Left ventricle myocardium inferior (tissue), 1 donor: ENCODE measurements at places on chromosomes 7 and 10. TPM values are rescaled to one million over a fixed set of nuclear protein-coding genes. Genes with fewer than 3 reads are reported as not detected.

PAPSS2 gene
- 10.6 TPM for total RNA-seq

DNA sequence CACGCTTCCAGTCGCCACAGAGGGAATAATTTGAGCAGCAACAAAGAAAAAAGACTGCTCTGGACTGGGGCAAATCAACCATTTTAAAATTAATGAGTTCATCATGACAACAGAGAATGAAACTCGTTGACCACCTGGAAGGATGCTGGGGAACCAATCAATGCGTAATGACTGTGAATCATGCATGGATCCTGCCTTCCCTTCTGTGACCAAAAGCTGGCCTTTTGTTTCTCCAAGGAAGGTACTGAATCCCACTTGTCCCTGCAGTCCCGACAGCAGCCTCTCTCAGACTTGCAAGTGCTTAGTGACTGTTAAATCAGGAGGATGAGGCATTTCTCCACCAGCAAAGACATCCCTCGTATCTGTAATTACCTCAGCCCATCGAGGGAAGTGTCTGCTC is 68.0 kb upstream of the TNS3 start:
- H3K27me3 ChIP-seq, result no peaks in the 10 kb centered on the region
- peaks cover 13% of the 10 kb centered on the region for H3K4me1 ChIP-seq
- H3K27ac ChIP-seq, result no peak overlapping the region
- DNase-seq, result no peak
- H3K4me3 ChIP-seq, result no peak overlapping the region

- no peak for DNase-seq
- no peaks in the 10 kb centered on the region for H3K36me3 ChIP-seq
- peaks cover 69% of the 10 kb centered on the region for H3K27me3 ChIP-seq
- H3K4me1 ChIP-seq, result peaks cover 18% of the 10 kb centered on the region
These were observed 959 bp upstream of the ATRNL1 start for GRCh38 chr10:115092258-115092554.

RASA4B gene
- 5.7 TPM for total RNA-seq

GRCh38 chr7:16129431-16130110 is 291.8 kb downstream of the CRPPA start:
- H3K36me3 ChIP-seq, result no peaks in the 10 kb centered on the region
- no peak overlapping the region for H3K4me3 ChIP-seq
- peak overlapping the region; percentile 83 for H3K27ac ChIP-seq
- no peak for DNase-seq
- H3K4me1 ChIP-seq, result peaks cover 24% of the 10 kb centered on the region

DNA sequence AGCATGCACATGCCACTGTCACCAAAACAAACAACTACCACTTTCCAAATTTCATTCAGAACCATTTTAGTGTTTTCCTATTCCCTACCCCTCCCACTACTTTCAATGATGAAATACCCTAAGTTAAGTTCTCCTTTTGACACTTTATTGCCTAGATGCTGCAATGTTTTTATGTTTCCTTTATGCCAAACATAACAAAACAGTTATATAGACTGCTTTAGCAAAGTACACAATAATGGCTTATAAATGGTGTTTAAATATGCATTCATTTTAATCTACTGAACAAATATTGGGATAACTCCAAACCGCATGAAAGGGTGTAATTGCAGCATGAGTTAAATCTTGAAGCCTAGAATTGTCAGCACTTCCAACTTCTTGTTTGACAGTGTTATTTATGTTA is 69.2 kb downstream of the PHYHIPL start:
- no peak overlapping the region for H3K27ac ChIP-seq
- H3K36me3 ChIP-seq, result peaks cover 6% of the 10 kb centered on the region
- H3K4me1 ChIP-seq, result peaks cover 3% of the 10 kb centered on the region
- H3K27me3 ChIP-seq, result no peaks in the 10 kb centered on the region

DNA sequence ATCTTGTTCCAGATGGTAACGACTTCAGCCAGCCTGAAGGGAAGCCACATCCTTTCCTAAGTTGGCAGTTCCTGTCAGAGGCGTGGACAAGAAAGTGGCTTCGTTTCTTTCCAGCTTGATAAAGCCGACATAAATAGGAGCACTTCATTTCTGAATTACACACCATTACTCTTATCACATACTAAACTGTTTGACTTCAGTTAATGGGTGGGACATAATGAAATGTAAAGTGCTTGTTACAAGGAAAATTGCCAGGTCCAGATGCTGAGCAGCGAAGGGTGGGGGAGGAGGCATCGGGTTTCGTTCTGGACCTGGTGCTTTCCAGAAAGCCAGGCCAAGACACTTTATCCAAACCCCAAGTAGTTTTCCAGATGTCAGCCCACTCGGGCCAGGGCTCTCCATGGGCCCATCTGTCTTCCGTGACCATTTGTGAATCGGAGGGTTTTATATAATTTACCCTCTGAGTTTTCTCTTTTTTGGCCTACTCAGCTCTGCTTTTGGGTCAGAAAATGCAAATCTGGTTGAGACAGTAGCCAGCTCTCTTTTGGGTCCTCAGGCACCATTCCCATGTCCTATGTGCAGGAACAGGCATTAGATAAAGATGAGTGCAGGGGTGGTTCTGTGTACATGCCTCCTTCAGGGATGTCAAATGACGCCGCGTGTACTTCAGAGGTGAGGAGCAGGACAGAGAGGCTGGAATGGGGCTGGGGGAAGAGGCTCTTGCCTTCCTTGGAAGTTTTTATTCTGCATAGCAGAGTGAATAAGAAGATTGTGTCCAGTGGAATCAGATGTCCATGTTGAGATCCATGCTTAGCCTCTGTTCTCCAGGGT is 90.2 kb downstream of the TACC2 start:
- no peaks in the 10 kb centered on the region for H3K27me3 ChIP-seq
- no peak overlapping the region for H3K4me3 ChIP-seq
- H3K36me3 ChIP-seq, result peaks cover 6% of the 10 kb centered on the region
- peak overlapping the region; percentile 84 for H3K27ac ChIP-seq
- peaks cover 70% of the 10 kb centered on the region for H3K4me1 ChIP-seq
- peak; percentile 59 for DNase-seq

GRCh38 chr10:42990016-42990720 is 86.7 kb upstream of the RET start:
- H3K36me3 ChIP-seq, result no peaks in the 10 kb centered on the region
- DNase-seq, result no peak
- no peaks in the 10 kb centered on the region for H3K4me1 ChIP-seq
- H3K27me3 ChIP-seq, result peaks cover 10% of the 10 kb centered on the region
